ENCODE measurements at places on chromosomes 3 and 15. TPM values are rescaled to one million over a fixed set of nuclear protein-coding genes. Genes with fewer than 3 reads are reported as not detected.

DNA sequence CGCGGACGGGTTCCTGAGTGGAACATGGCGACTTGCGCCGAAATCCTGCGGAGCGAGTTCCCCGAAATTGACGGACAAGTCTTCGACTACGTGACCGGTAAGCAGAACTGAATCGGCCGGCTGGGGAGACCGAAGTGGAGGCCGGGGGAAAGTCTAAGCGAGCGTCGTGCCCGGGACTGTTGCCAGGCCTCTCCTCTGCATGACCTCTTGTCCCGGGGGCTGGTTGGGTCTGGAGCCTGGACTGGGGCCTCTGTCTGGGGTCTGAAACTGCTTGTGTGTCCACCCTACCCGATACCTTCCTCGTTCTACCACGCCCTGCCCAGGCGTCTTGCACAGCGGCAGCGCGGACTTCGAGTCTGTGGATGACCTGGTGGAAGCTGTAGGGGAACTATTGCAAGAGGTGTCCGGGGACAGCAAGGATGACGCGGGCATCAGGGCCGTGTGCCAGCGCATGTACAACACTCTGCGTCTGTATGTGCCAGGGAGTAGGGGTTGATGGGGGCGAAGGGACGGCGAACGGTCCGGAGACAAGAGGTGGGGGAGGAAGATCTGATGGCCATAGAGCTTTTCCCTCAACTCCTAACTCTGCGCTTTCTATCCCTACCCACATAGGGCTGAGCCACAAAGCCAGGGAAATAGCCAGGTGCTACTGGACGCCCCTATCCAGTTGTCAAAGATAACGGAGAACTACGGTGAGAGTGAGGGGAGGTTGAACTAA, at the start of gene ABCF3:
ABCF3 (plus strand) TSS at position 16 of the 718 bp plus-strand sequence; CDS start at position 25, 9 bp downstream.
- H3K36me3 ChIP-seq = peaks cover 57% of the 10 kb centered on the region
- no peak for DNase-seq
- H3K4me3 ChIP-seq = peak within 1 kb of the TSS; percentile 99
- H3K4me1 ChIP-seq = peaks cover 33% of the 10 kb centered on the region
- peak within 1 kb of the TSS; percentile 97 for H3K27ac ChIP-seq

DNA sequence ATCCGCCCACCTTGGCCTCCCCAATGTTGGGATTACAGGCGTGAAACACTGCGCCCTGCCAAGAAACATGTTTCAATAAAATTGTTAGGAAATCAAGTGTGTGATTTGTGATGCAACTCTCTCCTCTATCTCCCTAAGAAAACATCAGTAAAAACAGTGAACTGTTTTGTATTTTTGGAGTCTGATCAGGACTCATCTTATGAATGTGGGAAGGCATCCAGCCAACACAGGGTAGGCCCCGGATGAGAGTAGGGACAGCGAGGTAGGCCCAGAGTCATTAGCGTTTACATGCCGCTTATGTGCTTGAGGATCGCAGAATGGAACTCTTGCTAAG, 884 bp upstream of the GLYCTK start:
- H3K4me1 ChIP-seq = peaks cover 23% of the 10 kb centered on the region
- H3K27ac ChIP-seq = peak overlapping the region; percentile 100
- H3K4me3 ChIP-seq = peak overlapping the region; percentile 98
- H3K27me3 ChIP-seq = peaks cover 5% of the 10 kb centered on the region

DNA sequence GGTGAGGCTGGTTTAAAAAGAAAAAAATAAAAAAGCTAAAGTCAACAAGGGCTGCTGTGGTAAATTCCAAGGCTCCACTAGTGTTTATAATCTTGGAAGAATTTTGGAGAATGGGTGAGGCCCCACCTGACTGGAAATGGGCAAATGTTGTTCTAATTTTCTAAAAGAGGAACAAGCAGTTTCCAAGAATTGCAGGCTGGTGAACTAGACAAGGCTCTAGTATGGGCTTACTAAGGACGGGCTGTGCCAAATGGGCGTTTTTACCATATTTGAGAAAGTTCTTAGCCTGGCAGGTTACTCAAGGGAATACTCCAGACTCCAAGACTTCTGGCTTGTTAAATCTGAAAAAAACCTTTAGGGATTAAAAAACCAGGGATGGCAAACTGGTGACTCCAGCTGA, 67.0 kb upstream of the ABHD2 start:
- no peak for DNase-seq
- H3K27ac ChIP-seq = no peak overlapping the region
- no peaks in the 10 kb centered on the region for H3K36me3 ChIP-seq

DNA sequence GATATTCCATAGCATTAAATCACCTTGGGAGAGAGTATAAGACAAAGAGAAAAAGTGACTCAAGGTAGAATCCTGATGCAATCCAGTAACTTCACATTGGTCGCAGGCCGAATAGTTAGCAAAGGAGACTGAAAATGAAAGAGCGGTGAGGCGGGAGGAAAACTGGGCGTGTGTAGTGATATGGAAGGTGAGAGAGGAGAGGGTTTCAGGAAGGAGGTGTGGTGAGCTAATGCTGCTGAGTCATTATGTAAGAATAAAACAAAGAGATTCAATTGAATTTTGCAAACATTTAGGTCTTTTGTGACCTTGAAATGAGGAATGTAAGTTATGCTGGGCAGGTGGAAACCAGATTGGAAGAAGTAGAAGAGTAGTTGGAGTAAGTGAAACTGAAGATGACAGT, 235.3 kb downstream of the C3orf38 start:
- DNase-seq = no peak
- H3K4me3 ChIP-seq = no peak overlapping the region
- H3K27ac ChIP-seq = no peak overlapping the region

DNA sequence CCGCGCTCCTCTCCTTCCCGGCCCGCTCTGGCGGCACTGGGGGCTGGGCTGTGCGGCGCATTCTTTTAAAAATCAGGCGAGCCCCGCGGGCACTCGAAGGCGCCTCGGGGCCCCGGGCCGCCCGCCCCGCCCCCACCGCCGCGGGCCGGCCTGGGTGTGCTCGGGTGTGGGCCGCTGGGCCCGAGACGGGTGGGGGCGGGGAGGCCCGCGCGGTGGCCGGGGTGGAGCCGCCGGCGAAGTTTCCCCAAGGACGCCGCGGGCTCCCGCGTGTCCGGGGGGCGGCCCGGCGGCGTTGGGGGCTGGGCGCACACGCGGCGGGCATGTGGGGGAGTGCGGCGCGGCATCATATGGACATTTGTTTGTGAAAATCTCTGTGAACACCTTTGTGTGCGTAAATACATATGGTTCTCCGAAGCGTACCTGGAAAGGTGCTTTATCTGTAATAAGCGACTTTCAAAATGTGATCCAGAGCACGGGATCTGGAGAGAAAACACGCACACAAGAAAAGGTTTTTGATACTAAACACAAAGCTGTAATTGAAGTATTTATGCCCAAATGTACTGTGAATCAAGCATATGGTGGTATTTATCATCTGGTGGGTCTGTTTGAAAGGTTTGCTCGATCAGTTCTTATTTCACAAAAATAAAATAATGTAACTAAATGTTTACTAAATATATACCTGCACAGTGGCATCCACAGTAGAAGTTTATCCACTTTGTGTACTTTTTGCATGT, 612 bp upstream of the TBL1XR1 start:
- DNase-seq = peak; percentile 68
- H3K27ac ChIP-seq = peak overlapping the region; percentile 84
- H3K4me1 ChIP-seq = peaks cover 34% of the 10 kb centered on the region
- peaks cover 6% of the 10 kb centered on the region for H3K36me3 ChIP-seq
- H3K4me3 ChIP-seq = peak overlapping the region; percentile 87
- peaks cover 16% of the 10 kb centered on the region for H3K27me3 ChIP-seq

DNA sequence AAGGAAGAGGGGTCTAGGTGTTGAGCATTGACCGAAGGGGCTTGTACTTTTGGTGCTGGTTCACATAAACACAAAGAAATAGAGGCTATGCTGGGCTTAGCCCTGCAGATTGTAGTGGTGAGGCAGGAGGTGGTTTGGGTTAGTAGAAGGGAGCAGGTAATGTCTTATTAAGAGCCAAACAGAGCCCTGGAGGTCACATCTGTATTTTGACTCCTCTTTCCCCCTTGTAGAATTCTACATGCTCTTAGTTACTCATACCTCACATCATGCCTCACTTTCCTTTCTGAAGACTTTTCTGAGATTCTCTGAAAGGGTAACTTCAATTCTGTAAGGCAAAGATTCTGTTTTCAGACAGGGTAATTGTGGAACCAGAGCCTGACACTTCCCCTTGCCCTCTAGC, 16.1 kb upstream of the ZNF80 start:
- no peaks in the 10 kb centered on the region for H3K36me3 ChIP-seq
- H3K27ac ChIP-seq = no peak overlapping the region
- H3K27me3 ChIP-seq = no peaks in the 10 kb centered on the region

- H3K27me3 ChIP-seq = no peaks in the 10 kb centered on the region
- no peak overlapping the region for H3K27ac ChIP-seq
- H3K4me1 ChIP-seq = no peaks in the 10 kb centered on the region
- H3K4me3 ChIP-seq = no peak overlapping the region
These were observed 23.6 kb downstream of the EIF2AK4 start for GRCh38 chr15:39957481-39957880.

- no peak overlapping the region for H3K27ac ChIP-seq
- H3K27me3 ChIP-seq = no peaks in the 10 kb centered on the region
- H3K36me3 ChIP-seq = no peaks in the 10 kb centered on the region
- H3K4me3 ChIP-seq = no peak overlapping the region
These were observed 51.5 kb downstream of the CFAP92 start for GRCh38 chr3:128942161-128942952.

- H3K27ac ChIP-seq = no peak overlapping the region
- no peak for DNase-seq
- H3K4me1 ChIP-seq = no peaks in the 10 kb centered on the region
- H3K27me3 ChIP-seq = peaks cover 3% of the 10 kb centered on the region
These were observed 32.3 kb downstream of the SLC9C1 start for GRCh38 chr3:112261742-112262141.

- H3K4me3 ChIP-seq = no peak overlapping the region
- H3K27ac ChIP-seq = no peak overlapping the region
- no peaks in the 10 kb centered on the region for H3K27me3 ChIP-seq
- no peaks in the 10 kb centered on the region for H3K36me3 ChIP-seq
- H3K4me1 ChIP-seq = no peaks in the 10 kb centered on the region
These were observed 16.5 kb downstream of the SLC12A1 start for GRCh38 chr15:48222627-48223026.

DNA sequence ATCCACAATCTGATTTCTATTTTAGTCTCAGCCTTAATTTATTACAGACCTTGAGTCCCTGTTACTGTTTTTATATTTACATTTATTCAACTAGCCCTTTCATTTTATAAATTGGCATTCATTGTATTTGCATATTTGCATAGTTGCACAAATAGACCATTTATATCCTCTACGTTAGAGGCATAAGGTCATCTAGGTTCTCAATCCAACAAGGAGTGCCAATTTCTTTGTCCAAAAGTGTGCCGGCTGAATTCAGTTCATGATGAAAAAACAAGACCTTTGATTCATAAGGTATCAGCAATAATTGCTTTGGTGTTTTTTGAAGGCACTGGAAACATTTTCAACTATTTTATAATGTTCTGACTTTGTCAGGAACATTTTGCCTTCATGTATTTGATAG, 33.9 kb upstream of the NANOGP8 start:
- H3K4me3 ChIP-seq = no peak overlapping the region
- no peaks in the 10 kb centered on the region for H3K27me3 ChIP-seq
- no peak overlapping the region for H3K27ac ChIP-seq
- H3K4me1 ChIP-seq = no peaks in the 10 kb centered on the region

DNA sequence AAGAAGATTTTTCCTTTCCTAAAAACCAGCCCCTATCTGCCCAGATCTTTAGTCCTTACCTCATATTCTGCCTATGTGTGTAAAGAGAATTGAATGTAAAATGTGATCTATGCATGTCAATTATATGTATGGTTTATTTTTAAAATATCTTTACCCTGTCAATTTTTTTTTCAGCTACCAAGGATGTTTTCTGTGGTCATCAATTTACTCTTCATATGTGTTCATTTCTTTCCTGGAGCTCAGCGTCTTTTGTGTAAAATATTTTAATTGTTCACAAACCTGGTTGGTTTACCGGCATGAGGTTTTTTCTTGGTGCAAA, 1.7 kb upstream of the NR2F2 start:
- H3K4me1 ChIP-seq = peaks cover 34% of the 10 kb centered on the region
- peaks cover 38% of the 10 kb centered on the region for H3K27me3 ChIP-seq
- no peak overlapping the region for H3K4me3 ChIP-seq

GRCh38 chr3:128278761-128279600, 125.7 kb downstream of the EEFSEC start:
- H3K36me3 ChIP-seq = no peaks in the 10 kb centered on the region
- no peak overlapping the region for H3K27ac ChIP-seq
- DNase-seq = peak; percentile 22
- H3K27me3 ChIP-seq = peaks cover 11% of the 10 kb centered on the region

TMIE gene
- total RNA-seq = 0.23 TPM

TPRG1 gene
- total RNA-seq = 2.1 TPM

CHDH gene
- total RNA-seq = 1.0 TPM

P2RY14 gene
- 0.21 TPM for total RNA-seq
